ENCODE measurements at places on chromosomes 4 and X. TPM values are rescaled to one million over a fixed set of nuclear protein-coding genes. Genes with fewer than 3 reads are reported as not detected.

The UGT8 gene
- total RNA-seq = 0.05 TPM

- no peak for DNase-seq
These were observed 149.2 kb downstream of the SPATA18 start for GRCh38 chr4:52200339-52200725.

DNA sequence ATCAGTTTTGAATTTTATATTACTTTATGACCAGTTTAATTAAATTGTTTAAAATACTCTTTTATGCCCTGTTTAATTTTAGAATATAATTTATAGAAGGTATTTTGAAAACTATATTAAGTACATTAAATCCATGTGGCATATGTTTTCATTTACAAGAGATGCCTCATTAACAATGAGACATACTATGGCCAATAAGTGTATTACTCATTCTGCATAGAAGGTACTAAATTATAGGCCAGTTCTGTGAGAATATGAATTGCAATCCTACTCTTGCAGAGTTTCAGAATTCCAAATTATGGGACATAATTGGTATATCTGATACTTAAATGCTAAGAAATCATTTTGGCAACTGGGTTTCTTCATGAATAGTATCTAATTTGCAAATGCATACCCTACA lies 951.1 kb downstream of the FAT4 start:
- no peak for DNase-seq

GRCh38 chr4:140046016-140046415 lies 108.0 kb downstream of the MAML3 start:
- DNase-seq = no peak

GRCh38 chr4:151921811-151922210 lies 161.0 kb upstream of the GATB start:
- no peak for DNase-seq

The MFSD8 gene
- 20.1 TPM for total RNA-seq

GRCh38 chr4:26034849-26035248 lies 120.8 kb downstream of the SMIM20 start:
- DNase-seq = no peak

The MAGED4 gene
- total RNA-seq = 28.9 TPM

The AR gene
- total RNA-seq = 2.9 TPM

GRCh38 chr4:16337936-16338335 lies 111.7 kb upstream of the TAPT1 start:
- DNase-seq = no peak

The TBC1D8B gene
- total RNA-seq = 7.9 TPM

DNA sequence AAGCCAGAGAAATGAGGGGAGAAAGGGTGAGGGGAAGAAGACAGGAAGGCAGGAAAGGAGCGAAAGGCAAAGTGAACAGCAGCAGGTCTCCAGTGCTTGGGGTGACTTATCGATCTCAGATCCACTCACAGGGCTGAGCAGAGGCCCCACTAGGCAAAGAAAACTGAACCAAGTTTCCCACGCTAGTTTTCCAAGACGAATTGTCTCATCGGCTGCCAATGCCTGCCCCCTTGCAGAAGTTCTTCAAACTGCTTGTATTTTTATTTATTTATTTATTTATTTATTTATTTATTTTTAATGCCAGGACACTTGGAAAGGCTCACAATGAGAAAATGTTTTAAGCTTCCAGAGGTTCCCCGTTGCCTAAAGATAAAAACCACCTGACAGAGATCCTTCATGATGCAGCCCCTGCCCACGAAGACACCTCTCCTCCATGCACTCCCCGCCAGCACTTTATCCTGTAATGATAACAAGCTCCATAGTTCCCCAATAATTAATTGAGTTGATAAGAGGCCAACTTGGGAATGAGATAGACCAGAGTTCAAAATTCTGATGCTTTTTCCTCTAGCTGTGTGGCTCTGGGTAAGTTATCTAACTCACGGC lies 43.2 kb downstream of the QDPR start:
- peak; percentile 71 for DNase-seq

Measured in dermis blood vessel endothelial cell (primary cell).